ENCODE measurements at places on chromosomes 12 and 14. TPM values are rescaled to one million over a fixed set of nuclear protein-coding genes. Genes with fewer than 3 reads are reported as not detected.

DNA sequence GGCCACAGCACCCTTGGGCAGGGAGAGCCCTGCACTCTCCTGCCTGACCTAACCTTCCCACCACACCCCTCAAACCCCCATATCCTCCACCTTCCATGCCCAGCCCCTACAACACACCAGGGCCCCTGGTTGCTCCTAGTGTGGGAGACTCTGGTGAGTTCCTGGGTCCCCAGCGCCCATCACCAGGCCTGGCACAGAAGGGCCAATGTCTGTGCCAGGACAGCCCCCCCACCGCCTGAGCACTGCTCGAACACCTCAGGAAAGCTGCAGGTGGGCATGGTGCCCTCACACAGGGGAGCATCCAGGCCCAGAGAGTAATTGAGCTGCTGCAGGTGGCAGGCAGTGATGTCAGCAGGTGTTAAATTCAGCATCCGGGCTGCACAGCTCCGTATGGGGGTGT is 15.2 kb downstream of the ADCY6 start:
- DNase-seq, result no peak

GRCh38 chr12:6627616-6628015 is 8.1 kb downstream of the LPAR5 start:
- DNase-seq, result no peak

DNA sequence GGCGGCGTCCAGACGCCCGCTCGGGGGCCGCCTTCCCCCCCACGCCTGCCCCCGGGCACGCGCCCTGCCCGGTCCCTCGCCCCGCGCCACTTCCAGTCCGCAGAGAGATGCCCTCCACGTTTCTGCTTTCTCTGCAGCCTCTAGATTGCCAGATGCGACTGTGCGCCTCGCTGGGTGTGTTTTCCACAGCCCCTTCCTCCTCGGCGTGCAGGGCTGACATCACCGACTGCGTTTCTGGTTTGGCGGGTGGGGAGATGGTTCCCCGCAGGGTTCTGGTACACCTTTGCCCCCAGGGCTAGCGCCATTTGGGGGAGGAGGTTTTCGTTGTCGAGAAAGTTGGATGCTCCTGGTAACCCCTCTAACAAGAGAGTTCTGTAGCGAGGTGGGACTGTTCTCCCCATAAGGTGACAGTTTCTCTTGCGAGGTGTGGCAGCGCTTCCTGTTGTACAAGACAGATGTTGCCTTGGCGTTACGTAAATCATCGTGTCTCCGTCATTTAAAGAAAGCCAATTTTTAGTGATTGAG is 1.5 kb downstream of the CALM1 start:
- no peak for DNase-seq

DNA sequence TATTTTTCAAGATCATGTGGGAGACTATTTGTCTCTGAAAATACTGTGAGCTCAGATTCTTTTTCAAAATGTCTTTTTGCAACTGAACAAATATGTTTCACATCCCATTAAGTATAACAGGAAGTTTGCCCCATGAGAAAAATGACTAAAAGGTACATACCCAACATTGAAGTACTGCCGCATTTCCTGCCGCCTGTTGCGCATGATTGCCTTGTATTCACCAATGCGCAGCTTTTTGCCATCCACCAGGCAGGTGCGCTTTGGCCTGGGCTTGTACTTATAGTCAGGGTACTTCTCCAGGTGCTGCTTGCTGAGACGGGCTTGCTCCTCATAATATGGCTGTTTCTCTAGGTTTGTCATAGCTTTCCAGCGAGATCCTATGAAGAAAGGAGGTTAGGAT is 413.2 kb downstream of the SOX5 start:
- DNase-seq, result no peak

SSPN gene
- total RNA-seq, result 52.4 TPM

- DNase-seq, result no peak
Observed at GRCh38 chr14:61472801-61473376, 151.5 kb downstream of the PRKCH start.

IAPP gene
- not detected for total RNA-seq

GRCh38 chr12:120049426-120049825 is 60.4 kb downstream of the BICDL1 start:
- DNase-seq, result no peak
